Hindlimb muscle (tissue), 1 donor: ENCODE measurements at places on chromosomes 7 and 10. TPM values are rescaled to one million over a fixed set of nuclear protein-coding genes. Genes with fewer than 3 reads are reported as not detected.

DNA sequence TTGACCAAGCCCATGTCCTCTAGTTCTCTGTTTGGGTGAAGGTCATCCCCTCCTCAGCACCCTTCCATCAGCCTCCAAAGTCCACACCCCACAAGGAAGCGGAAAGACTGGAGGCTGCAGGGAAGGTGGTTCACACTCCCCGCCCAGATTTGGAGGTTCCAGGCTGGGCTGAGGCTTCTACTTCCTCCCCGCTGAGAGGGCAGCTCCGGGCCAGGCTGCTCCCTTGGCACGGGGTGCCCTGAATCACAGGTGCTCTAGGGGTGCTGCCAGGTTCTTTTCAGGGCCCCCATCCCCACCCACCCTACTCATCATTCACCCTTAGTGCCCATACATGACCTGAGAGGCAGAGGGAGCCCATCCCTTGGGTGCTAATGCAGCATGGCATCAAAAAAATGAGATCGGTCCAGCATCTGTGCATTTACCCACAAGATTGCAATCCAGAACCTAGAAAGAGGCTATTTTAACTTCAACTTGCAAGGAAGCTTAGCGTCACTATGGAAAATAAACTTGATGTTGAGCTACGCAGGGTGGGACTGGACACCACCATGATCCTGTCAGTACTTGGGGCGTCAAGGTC, 47.3 kb upstream of the ZMIZ1 start:
- DNase-seq, result no peak

GRCh38 chr7:135981958-135982646, 4.9 kb upstream of the MTPN start:
- DNase-seq, result no peak

DNA sequence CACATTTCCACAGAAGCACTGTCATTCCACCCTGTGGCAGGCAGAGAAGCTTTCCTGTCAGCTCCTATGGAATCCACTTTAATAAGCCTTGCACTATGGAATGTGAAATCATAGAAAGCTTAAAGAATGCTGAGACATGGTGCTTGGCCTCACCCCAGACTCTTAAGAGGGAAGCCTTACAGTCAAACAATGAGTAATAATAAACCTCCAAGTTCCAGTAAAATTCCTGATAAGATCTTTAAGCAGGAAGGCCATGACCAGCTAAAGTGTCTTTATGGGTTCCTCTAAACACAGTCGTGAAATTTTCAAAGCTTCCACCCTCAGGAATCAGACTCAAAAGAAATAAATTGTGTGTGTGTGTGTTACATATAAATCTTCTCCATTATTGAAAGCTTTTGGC, 11.9 kb upstream of the TEX36 start:
- DNase-seq, result no peak

GRCh38 chr7:100626055-100626454, 13.7 kb downstream of the MOSPD3 start:
- DNase-seq, result no peak

- DNase-seq, result no peak
These were observed 106.8 kb downstream of the GLRX3 start for GRCh38 chr10:130243015-130243414.

The SORCS1 gene
- polyA plus RNA-seq, result 4.7 TPM

The IFIT1B gene
- polyA plus RNA-seq, result 0.25 TPM

The TMEM196 gene
- polyA plus RNA-seq, result not detected

The KEL gene
- 1.1 TPM for polyA plus RNA-seq

The ITGB1 gene
- polyA plus RNA-seq, result 344 TPM

The AGR3 gene
- not detected for polyA plus RNA-seq
